RPMI7951 (cell line): ENCODE measurements at places on chromosomes 3 and 15.
A peak's percentile ranks its signal among the peaks of the same experiment; 100 is the strongest.

GRCh38 chr15:67753891-67754290, 71.4 kb upstream of the SKOR1 start:
- DNase-seq, result no peak

- DNase-seq, result no peak
Measured at GRCh38 chr3:152778022-152778421, 56.9 kb upstream of the P2RY1 start.

GRCh38 chr3:100605358-100605757, 4.0 kb upstream of the ADGRG7 start:
- DNase-seq, result no peak

- no peak for DNase-seq
Measured at GRCh38 chr3:197270558-197271317, 27.7 kb downstream of the DLG1 start.

DNA sequence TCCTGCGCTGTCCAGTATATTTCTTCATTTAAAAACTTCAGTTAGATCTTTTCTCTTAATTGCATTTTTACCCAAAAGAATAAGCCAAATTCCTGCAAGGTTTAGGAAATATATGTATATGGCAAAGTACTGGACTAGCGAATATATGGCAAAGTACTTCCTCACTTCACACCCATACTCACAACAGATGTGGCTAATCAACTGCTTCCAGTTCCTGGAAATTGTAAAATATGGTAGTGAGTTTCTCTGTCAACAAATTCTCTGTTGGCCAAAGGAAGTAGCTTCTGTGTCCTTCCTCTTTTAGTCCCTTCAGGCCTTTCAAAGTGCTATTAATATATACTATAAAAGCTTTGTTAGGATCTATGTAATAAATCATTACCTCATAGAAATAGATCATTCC, 22.0 kb downstream of the GPR15 start:
- peak; percentile 23 for DNase-seq

- no peak for DNase-seq
Measured at GRCh38 chr15:73687351-73687750, 3.2 kb downstream of the CD276 start.

GRCh38 chr3:48268936-48269561, 28.1 kb downstream of the ZNF589 start:
- no peak for DNase-seq

- no peak for DNase-seq
Measured at GRCh38 chr15:100986158-100986896, 67.2 kb downstream of the LRRK1 start.

GRCh38 chr15:33801954-33802353, 166.3 kb upstream of the CHRM5 start:
- peak; percentile 42 for DNase-seq

GRCh38 chr15:62853841-62854225, 188.7 kb upstream of the TPM1 start:
- DNase-seq, result no peak

- peak; percentile 73 for DNase-seq
Measured at GRCh38 chr3:133962849-133963248, 66.9 kb downstream of the SLCO2A1 start.

GRCh38 chr3:83934192-83935021, 1024.4 kb upstream of the CADM2 start:
- no peak for DNase-seq

DNA sequence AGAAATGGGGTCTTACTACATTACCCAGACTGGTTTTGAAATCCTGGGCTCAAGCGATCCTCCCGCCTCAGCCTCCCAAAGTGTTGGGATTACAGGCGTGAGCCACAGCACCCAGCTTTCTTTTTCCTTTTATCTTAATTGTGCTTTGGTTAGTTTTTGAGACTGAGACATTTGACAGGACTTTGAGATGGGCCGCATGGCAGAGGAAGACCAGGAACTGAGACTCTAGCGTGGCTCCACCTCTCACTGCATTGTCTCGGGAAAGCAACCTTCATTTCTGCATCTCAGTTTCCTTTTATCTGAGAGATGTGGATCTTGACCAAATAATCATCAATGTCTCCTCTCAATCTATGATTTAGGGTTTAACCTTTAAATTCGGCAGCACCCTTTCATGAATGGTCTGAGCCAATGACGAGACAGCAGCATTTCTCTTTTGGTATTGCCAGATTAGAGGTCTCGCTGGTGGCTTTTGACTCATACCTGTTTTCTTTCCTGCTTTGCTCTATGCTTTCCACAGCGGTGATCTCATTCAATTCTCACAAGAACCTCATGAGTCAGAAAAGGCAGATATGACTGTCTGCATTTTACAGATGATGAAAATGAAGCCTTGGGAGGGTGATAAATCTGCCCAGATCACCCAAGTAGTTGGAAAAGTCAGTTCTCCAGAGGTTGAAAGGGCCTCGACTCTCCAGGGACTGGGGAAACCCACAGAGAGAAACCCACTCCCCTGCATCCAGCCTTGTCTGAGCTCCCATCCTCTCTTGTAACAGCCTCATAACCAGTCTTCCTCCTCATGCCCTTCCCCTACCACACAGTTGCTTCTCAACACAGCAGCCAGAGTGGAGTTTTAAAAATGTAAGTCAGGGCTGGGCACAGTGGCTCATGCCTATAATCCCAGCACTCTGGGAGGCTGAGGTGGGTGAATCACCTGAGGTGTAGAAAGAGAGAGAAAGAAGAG, 84.8 kb upstream of the FOXB1 start:
- peak; percentile 37 for DNase-seq

GRCh38 chr3:119810018-119810435, 28.1 kb downstream of the NR1I2 start:
- DNase-seq, result peak; percentile 17

DNA sequence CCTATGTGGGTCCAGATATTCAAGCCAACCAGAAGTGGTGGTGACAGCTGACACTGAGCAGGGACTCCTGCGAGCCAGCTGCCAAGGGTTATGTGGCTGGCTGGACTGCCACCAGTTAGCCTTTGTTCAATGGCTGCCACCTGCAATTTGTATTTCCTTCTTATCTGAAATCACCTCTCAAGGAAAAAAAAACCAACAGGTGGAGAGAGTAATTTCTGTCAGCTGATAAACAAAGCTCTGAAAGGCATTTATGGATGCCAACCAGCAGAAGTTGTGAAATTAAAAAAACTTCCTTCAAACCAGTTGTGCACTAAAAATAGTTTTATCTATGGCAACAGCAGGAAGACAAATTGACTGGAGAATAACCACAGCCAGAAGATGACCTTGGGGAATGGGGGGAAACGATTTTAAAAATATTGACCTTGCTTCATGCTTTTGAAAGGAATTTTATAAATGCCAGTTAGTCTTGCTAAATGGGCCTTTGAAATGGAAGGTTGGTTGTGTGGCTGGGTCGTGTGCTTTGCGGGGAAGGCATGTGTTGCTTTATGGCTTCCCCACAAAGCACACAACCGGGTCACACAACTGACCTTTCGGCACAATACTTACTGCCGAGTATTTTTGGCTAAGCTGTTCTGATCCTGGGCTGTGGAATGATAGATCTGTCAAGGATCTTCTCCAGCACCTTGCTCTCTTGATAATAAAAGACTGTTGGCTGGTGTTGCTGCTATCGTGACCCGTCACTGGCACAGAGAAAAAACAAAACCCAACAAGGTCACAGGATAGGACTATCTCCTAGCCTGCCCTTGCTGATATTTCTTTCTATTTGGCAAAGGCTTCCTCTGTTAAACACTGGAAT, 3.5 kb downstream of the MYZAP start:
- no peak for DNase-seq

DNA sequence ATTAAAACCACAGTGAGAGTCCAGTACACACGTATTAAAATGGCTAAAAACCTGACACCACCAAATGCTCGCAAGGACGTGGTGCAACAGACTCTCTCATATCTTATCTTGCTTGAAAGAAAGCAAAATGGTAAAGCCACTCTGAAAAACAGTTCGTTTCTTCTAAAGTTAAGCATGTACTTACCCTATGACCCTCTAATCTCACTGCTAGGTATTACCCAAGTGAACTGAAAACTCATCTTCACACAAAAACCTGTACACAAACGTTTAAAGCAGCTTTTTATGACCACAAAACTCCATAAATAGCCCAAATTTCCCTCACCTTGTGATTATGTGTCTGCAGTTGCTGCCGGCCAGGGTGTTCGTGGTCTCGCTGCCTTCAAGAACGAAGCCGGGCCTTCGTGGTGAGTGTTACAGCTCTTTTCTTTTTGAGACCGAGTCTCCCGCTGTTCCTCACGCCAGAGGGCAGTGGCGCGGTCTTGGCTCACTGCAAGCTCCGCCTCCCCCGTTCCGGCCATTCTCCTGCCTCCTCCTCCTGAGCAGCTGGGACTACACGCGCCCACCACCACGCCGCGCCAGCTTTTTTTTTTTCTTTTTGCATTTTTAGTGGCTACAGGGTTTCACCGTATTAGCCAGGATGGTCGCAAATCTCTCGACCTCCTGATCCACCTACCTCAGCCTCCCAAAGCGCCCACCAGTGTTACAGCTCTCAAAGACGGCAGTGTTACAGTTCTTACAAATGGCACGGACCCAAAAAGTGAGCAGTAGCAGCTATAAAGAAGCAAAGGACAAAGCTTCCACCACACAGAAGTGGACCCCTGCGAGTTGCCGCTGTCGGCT, 165.4 kb downstream of the TJP1 start:
- DNase-seq, result peak; percentile 81

DNA sequence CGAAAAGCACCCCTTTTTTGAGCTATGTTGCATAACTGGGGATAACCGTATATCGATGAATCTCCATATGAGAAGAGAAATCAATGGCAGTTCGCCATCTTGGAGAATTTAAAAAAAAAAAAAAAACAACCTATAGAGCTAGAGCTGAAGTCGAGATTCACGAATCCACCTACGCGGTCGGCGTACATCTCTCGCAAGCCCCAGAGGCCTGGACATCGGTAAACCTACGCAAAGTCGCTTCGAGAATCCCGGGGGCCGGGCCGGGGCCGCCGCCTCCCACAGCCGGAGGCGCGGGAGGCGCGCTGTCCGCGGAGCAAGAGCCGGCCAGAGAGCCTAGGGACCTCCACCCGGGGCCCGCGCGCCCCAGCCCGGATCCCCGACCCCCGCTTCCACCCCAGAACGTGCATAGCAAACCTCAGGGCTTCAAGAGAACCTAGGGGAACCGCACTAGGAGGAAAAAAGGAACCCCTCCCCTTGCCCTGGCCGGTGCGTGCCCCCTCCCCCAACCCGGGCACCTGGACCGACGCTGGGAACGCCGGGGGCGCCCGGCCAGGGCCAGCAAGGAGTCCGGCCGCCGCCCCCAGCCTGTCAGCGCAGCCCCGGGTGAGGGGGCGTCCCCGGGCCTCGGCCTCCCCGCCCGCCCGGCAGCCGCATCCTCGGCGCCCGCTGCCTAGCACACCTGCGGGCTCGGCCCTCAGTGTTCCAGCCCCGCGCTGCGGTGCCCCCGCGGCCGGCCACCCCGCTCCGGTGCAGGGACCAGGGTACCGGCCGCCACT, 567 bp downstream of the PFN2 start:
- peak; percentile 78 for DNase-seq

- peak; percentile 37 for DNase-seq
Measured at GRCh38 chr3:58058361-58059263, 50.4 kb downstream of the FLNB start.

DNA sequence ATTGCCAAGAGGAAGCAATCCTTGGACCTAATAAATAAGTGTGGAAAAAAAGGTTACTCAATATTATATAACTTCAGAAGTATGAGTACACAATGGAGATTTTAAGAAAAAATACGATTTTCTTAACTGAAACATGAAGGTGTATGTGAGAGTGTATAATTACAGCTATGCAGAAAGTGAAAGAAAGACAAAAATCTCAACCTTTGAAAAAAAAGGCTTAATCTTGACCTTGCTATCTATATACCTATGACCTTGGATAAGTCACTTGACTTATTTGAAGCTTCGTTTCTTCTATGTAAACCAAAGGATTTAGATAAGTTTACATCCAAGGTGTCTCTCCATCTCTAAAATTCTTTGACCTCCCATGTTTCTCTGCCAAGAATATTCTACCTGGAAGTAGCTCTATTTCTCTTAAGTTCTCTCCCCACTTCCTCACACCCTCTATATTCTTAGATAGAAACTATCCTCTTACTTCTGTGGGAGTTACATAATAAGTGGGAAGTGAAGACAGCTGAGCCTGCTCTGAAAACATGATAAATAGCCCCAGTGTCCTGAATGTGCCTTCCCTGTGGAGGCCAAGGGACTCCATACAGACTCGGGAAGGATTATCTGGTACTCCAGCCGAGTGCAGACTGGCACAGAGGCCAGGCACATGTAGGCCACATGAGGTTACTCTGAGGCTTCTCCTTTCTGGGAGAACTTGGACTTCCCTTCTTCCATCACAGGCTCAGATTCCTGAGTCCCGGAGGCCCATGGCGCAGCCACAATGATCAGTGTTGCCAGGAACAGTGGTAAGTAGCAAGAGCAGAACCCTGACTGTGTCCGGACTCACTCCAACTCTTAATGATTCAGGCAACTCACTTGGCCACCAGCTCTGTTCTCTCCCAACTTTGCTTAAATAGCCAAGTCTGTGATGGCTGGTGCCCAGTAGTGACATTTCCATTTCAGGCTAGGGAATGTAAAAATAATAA, 166.8 kb upstream of the COL8A1 start:
- no peak for DNase-seq

GRCh38 chr3:59784164-59784563, 734.3 kb upstream of the CFAP20DC start:
- DNase-seq, result no peak

DNA sequence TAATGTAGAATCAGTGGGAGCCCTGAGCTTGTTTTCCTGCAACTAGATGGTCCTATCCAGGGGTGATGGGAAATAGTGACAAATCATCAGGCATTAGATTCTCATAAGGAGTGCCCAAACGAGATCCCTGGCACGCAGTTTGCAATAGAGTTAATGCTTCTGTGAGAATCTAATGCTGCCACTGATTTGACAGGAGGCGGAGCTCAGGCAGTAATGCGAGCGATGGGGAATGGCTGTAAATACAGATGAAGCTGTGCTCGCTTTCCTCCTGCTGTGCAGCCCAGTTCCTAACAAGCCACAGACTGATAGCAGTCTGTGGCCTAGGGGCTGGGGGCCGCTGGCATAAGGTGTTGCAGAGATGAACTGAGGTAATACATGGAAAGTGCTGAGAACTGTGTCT, 28.3 kb upstream of the TMEM42 start:
- DNase-seq, result no peak

- DNase-seq, result peak; percentile 83
Measured at GRCh38 chr15:98896002-98896721, 111.4 kb downstream of the PGPEP1L start.

DNA sequence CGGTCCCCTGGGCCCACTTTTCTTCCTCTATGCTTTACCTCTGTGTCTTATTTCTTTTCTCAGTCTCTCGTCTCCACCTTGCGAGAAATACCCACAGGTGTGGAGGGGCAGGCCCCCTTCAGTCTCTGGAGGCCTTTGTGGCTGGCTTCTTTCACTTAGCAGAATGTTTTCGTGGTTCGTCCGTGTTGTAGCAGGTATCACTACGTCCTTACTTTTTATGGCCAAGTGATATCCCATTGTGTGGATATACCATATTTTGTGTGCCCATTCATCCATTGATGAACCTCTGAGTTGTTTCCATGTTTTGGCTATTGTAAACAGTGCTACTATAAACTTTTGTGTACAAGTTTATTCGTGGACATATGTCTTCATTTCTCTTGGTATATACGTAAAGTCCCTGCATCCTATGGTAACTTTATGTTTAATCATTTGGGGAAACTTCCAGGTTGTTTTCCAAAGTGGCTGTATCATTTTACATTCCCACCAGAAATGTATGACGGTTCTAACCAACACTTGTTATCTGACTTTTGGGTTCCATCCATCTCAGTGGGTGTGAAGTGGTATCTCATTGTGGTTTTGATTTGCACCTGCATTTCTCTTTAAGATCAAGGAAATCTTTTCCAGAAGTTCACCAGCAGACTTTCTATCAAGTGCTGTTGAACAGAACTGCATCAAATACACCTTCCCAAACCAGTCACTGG, 5.6 kb downstream of the PIGZ start:
- DNase-seq, result no peak
